ENCODE measurements at places on chromosomes 4 and X.
A peak's percentile ranks its signal among the peaks of the same experiment; 100 is the strongest.

DNA sequence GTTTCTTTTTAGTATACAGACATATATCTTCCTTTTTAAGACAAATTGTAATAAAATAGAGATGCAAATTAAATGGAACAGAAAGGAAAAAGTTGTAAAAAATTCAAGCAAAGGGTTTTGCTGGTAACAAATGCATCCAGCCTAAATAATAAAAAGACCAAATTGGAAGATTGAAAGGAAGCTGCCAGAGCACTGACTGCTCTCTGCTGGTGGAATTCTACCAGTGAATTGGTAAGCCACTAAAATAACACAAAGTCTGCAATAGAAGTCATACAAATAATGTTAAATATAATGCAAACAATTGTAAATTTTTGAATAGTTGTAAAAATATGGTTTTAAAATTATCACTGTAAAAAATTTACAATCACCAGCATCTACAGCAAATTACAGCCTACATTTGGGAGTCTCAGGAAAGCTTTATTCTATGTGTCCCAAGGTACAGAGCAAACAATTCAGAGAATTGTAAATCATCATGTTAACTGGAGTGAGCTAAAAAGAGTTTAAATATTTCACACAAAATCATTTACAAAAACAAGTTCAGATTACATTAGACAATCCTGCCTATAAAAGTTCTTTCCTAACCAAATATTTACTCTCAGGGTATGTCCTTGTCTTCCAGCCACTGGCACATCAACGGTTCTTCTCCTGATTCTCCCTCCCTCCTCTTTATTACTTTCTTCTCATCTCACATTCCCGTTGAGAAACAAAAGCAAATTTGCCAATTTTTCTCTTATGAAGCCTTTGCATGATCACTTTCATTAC, 1322.5 kb downstream of the PCDH7 start:
- no peak for DNase-seq

- DNase-seq, result no peak
Observed at GRCh38 chr4:148124512-148124911, 317.7 kb downstream of the NR3C2 start.

DNA sequence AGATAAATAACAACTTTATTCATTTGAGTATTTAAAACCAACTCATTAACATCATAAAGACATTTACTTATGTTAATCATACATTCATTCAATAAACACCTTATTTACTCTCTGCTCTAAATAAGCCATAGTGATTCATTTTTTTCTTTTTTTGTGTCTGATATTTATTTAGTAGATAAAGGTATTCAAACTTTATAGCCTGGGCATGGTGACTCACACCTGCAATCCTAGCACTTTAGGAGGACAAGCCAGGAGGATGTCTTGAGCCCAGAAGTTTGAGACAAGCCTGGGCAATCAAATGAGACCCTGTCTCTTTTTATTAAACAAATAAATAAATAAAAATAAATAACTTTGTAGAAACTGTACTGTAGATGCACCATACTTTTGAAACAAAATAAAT, 771.3 kb upstream of the PCDH7 start:
- no peak for DNase-seq

- DNase-seq, result no peak
Observed at GRCh38 chr4:95325665-95326064, 223.1 kb downstream of the UNC5C start.

- no peak for DNase-seq
Observed at GRCh38 chr4:156725257-156725656, 246.3 kb downstream of the PDGFC start.

GRCh38 chr4:10831727-10832408, 147.3 kb upstream of the CLNK start:
- DNase-seq, result no peak

GRCh38 chr4:23877758-23878229, 12.1 kb downstream of the PPARGC1A start:
- DNase-seq, result peak; percentile 76

DNA sequence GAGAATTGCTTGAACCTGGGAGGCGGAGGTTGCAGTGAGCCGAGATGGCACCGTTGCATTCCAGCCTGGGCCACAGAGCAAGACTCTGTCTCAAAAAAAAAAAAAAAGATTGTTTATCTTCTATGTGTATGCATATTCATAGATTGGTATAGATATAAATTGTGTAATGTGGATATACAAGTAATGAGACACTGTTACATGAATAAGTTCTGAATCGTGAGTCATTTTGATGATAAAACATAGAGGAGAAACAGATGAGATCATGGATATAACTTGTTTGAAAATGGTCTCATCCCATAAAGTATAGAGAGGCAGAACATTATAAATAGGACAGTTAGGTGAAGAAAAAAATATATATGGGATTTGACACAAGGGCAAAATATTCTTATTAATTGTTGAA, 628.0 kb downstream of the IL1RAPL1 start:
- no peak for DNase-seq

DNA sequence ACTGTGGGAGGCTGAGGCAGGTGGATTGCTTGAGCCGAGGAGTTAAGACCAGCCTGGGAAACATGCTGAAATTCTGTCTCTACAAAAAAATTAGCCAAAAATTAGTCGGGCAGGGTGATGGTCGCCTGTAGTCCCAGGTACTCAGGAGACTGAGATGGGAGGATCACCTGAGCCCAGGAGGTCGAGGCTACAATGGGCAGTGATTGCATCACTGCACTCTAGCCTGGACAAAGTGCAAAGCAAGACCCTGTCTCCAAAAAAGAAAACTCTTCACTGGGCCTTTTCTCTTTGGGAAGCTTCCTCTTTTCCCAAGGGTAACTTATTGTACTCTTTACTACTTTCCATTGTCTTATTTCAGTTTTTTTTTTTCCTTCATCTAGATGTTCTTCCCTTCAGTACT, 88.9 kb downstream of the UBE2K start:
- DNase-seq, result no peak

Measured in astrocyte of the hippocampus (primary cell).